ENCODE measurements at places on chromosomes 3 and 15.
A peak's percentile ranks its signal among the peaks of the same experiment; 100 is the strongest.

DNA sequence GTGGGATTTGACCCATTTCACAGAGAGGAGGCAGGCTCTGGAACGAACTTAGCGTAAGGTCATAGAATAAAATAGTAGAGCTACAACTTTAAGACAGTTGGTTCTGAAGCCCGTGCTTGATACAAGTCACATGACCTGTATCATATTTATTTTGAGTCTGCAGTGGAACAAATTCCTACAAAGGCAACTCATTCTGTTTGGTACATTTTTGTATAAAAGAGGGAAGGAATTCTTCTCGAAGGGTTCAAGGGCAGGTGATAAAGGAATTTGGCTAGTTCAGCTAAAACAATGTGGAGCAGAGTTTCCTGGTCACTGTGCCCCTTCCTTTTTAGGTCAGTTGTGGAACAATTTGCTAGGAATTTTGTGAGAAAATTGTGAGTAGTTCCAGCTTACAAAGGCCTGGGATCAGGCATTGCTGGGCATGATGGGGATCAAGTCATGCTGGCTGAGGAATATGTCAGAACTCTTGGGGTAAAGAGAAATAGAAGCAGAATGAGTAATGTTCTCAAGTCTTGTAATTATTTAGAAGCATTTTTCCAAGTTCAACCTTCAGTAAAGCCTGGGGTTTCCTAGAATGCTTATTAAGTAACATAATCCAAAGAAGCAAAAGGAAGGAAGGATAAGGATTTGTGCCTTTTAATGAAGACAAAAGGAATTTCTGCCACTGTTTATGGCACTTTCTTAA is 19.1 kb downstream of the USP3 start:
- no peak for DNase-seq

DNA sequence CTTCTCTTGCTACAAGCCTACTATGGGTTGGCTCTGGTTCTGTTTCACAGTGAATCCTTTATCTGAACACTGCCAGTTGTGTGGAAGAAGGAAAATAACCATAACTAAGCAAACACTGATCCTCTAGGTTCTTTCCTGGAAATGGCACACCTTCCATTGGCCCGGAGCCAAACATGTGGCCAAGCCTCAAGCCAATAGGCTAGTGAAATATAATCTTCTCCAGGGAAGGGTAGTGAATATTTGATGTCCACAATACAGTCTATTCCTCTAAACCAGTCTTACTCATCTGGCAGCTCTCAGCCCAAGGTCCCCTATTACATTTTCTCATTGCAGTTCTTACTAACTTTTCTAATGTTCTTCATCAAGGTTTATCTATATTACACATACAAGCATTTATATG is 921.3 kb downstream of the TUSC7 start:
- no peak for DNase-seq

GRCh38 chr3:137938876-137939275 is 71.1 kb upstream of the CLDN18 start:
- no peak for DNase-seq

- peak; percentile 32 for DNase-seq
These were observed 34.3 kb downstream of the ZMAT3 start for GRCh38 chr3:179037351-179037750.

GRCh38 chr15:27059610-27060202 is 88.7 kb downstream of the GABRG3 start:
- no peak for DNase-seq
